ENCODE measurements at places on chromosomes 11 and 22. TPM values are rescaled to one million over a fixed set of nuclear protein-coding genes. Genes with fewer than 3 reads are reported as not detected.

GRCh38 chr22:46299101-46299500 is 2.4 kb downstream of the GTSE1 start:
- no peak overlapping the region for H3K4me3 ChIP-seq
- H3K36me3 ChIP-seq = no peaks in the 10 kb centered on the region
- no peak for DNase-seq
- no peaks in the 10 kb centered on the region for H3K27me3 ChIP-seq
- no peak overlapping the region for H3K27ac ChIP-seq

- no peaks in the 10 kb centered on the region for H3K36me3 ChIP-seq
- no peaks in the 10 kb centered on the region for H3K4me1 ChIP-seq
- no peaks in the 10 kb centered on the region for H3K27me3 ChIP-seq
Measured at GRCh38 chr22:22593964-22594656, 35.0 kb upstream of the PRAME start.

DNA sequence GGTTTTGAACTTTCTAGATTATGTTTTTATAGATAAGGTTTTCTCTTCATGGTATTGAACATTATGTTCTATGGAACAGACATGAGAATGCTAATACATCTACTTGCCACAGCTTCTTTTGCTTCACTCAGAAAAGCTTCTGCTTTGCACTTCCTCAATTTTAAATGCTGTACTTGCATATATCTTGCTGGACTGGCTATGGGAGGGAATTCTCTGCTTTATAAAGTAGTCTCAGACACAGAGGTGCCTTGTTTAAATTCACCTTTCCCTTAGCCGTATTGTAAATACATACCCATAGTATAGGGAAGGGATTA is 173.9 kb downstream of the DDX10 start:
- H3K27ac ChIP-seq = no peak overlapping the region
- DNase-seq = no peak
- no peaks in the 10 kb centered on the region for H3K27me3 ChIP-seq

DNA sequence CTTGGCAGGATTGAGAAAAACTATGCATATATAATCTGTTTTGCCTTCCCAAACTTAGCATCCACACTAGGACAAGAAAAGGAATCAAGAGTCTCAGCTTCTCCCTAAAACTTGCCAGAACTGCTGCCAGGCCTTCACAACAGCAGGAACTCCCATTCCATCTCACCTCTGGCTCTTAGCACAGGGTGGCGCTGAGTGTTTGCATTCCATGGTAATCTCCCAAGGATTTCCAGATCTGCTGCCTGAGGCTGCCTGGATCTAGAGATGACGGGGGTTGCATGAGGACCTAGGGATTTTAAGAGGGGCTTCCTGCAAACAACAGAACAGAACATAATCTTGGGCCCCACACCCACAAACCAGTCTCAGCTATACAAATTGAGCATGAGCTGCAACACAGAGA is 87.1 kb upstream of the OPCML start:
- H3K36me3 ChIP-seq = no peaks in the 10 kb centered on the region
- no peaks in the 10 kb centered on the region for H3K27me3 ChIP-seq
- no peak overlapping the region for H3K4me3 ChIP-seq
- no peak overlapping the region for H3K27ac ChIP-seq
- H3K4me1 ChIP-seq = no peaks in the 10 kb centered on the region

DNA sequence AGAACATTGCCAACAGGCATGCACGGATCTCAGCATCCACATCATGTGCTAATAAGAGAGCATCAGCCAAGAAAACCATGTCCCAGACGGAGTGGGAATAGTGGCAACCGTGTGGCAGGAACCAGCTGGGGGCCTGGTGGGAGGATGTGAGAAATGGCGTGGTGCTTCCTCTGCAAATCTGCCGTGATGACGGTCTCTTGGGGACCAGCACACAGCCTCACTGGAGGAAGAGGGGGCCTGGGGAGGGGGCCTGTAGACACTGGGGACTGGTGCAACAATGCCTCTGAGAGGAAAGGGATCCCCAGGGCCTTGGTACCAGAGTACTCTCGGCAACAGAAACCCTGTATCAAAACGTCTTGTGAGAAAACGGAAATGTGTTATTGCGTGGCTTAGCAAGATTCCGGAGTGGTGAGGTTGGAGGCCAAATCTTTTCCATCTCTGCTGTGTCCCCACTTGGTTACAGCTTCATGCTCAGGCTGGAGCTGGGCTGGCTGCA is 154.3 kb upstream of the TBCEL start:
- no peaks in the 10 kb centered on the region for H3K27me3 ChIP-seq
- H3K4me1 ChIP-seq = peaks cover 57% of the 10 kb centered on the region
- DNase-seq = no peak

DNA sequence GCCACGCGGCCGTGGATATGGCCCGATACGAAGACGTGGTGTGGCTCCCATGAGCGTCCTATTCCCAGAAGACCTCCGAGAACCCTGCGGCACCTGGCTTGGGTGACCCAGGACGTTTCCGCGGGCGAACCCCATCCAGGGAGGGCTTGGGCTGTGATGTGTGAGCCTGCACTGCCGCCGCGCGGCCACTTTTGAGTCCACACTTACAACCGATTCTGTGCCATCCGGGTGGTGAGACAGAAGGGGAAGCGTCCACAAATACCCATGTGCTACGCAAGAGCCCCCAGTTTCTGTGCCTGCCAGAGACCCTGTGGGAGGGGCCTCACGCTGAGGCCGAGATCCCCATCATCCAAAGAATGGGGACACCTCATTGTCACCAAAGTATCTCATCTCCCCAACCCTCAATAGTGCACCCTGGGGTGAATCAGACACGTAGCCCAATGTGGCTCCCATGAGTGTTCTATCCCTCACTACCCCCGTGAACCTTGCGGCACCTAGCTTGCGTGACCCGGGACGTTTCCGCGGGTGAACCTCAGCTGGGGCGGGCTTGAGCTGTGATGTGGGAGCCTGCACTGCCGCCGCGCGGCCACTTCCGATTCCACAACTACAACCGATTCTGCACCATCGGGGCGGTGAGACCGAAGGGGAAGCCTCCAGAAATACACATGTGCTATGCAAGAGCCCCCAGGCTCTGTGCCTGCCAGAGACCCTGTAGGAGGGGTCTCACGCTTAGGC is 4.6 kb upstream of the H19 start:
- no peaks in the 10 kb centered on the region for H3K4me1 ChIP-seq
- H3K27ac ChIP-seq = no peak overlapping the region
- DNase-seq = no peak
- H3K27me3 ChIP-seq = no peaks in the 10 kb centered on the region
- H3K4me3 ChIP-seq = no peak overlapping the region

GRCh38 chr11:71917646-71918140 is 10.7 kb downstream of the XNDC1N start:
- DNase-seq = no peak
- no peaks in the 10 kb centered on the region for H3K4me1 ChIP-seq
- H3K27me3 ChIP-seq = no peaks in the 10 kb centered on the region
- no peak overlapping the region for H3K27ac ChIP-seq
- H3K36me3 ChIP-seq = peaks cover 35% of the 10 kb centered on the region

Gene GGTLC3
- not detected for total RNA-seq

GRCh38 chr11:8019314-8020243 is 32.4 kb downstream of the EIF3F start:
- H3K36me3 ChIP-seq = no peaks in the 10 kb centered on the region
- H3K4me1 ChIP-seq = peaks cover 13% of the 10 kb centered on the region
- H3K27me3 ChIP-seq = peaks cover 20% of the 10 kb centered on the region
- H3K4me3 ChIP-seq = peak overlapping the region; percentile 26
- peak; percentile 61 for DNase-seq
- no peak overlapping the region for H3K27ac ChIP-seq

Measured in natural killer cell (primary cell).